ENCODE measurements at places on chromosomes 3 and 15.
A peak's percentile ranks its signal among the peaks of the same experiment; 100 is the strongest.

DNA sequence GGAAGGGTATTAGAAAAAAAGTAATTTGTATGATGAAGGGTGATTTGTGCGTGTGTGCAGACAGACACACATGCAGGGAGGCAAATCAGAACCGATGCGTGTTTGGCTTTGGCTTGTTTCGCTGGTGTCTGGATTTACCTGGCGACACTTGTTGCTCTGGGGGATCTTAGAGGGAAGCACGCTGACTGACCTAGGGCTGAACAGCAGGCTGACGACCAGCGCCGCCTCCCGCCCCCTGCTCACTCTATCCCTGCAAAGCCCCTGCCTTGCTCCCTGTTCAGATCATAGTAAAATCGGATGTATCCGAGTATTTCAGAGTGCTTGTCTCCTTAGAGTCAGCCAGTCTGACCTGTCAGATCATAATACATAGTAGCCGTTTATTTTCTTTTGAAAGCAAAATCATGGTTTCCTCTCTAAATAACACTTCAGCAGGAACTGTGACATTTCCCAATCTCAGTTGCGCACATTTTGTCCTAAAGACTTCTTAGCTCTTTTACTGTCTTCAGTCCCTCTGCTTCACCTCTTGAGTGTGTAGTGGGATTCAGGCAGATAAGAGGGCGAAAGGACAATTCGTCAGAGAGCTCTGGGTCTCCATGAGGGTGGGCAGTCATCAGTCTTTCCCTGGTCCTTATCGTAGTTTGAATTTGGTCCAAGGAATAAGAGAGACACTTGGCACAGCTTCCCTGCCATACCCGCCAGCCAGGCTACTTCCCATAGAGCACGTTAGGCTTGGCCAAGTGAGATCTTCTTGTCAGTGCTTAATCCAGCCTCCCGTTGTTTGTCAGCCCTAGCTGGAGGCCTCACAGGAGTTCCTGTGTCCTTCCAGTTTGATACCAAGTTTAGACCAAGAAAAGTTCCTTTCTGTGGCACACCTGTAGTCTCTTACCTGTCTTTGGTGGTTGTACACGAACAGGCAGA lies 97.4 kb downstream of the PGPEP1L start:
- peak; percentile 42 for DNase-seq

GRCh38 chr3:61979638-61980037 lies 393.7 kb downstream of the FEZF2 start:
- DNase-seq: no peak

DNA sequence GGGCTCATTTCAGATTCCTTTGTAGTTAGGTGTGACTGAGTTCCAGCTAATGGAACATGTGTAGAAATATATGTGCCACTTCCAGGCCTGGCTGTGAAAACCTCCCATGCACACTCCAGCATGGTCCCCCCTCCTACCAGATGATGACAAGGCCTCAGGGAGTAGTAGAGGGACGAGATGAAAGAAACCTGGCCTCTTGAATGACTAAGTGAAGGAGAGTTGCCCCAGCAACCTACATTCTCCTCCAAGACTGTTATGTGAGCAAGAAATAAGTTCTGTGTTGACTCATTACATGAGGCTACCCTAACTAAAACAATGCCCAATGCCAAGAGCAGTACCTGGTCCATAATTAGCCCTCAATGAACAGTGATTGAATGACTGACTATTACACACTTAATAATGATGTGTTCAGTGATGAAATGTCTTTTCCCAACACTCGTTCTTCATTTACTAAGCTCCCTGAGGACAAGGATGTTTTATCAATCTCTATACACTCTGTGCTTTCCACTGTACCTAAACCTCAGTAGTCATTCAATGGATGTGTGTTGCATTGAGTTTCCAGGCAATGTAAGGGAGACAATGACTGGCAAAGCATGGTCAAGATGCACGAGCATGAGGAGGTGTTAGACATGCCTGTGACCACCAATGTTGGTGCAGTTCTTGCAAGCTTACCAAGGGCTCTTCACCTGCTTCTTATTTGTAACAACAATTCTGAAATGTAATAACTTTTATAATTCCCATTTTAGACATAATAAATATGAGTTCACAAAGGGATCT lies 62.0 kb upstream of the BCL6 start:
- no peak for DNase-seq

- DNase-seq: no peak
Observed at GRCh38 chr3:81872566-81872965, 111.1 kb upstream of the GBE1 start.

DNA sequence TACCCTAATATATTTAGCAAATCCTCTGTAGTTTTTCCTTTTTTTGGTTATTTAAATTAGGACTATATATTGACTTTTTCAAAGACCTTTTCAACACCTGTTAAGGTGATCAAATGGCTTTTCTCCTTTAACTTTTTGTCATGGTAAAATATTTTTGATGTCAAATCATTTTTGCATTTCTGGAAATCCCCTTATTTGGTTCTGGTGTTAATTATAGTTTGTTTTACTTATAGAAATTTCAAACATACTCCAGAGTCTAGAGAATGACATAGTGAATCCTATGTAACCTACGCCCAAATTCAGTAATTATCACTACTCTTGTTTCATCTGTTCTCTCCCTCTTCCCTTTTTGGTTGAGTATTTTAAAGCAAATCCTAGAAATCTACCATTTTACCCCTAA lies 121.3 kb upstream of the TBL1XR1 start:
- DNase-seq: no peak

DNA sequence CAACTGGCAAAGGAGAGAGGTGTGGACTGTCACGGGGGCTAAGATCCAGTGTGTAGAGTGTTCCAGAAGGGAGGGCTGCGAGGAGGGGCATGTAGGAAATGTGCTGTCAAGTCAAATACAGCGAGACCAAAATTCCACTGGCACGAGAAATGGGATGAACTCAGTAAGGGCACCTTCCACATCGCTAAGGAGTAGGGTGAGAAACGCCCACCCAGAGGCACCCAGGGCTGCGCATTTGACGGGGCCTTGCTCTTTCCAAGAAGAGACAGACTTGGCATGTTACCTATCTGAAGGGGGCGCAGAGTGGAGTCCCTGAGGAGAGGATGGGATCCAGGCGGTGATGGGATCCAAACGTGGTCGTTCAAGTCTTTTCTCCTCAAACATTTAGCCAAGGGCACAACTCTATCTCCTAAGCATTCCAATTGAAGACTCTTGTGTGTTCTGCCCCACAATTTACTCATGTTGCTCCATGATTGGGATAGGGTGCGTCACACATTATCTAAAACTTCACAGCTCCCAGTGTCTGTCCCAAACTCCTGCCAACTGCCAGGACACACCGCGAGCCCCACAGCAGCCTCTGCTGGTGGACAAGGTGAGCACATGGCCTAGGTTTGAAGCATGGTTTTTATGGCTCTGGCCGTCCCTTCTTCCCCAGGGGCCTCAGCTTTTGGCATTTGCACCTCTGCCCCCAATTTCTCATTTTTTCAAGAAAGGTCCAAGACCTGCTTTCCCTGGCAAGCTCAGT lies 7.6 kb downstream of the SELENOS start:
- no peak for DNase-seq

- DNase-seq: no peak
Observed at GRCh38 chr3:160331127-160331937, 67.7 kb downstream of the IFT80 start.

GRCh38 chr3:148439254-148439822 lies 258.4 kb upstream of the AGTR1 start:
- DNase-seq: no peak

DNA sequence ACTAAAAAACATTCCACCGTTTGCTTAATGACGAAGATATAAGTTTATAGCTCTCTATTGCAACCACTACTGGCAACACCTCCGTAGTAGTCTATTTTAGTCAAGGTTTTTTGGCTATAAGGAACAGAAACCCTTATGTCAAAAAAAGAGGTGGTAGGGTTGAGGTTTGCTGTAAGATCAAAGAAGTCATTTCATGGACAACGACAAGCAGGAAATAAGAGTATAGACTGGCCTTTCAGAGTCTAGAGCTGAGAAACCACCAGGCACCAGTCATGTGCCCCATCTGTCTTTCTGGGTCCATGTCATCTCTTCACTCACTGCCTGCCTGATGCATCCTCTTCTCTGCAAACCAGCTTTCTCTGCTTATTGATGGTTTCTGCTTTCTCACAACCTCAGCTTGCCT lies 42.7 kb downstream of the THBS1 start:
- DNase-seq: no peak

- DNase-seq: no peak
Observed at GRCh38 chr3:122324871-122325323, at the start of gene CSTA. TSS of gene CSTA (plus strand) at chr3:122325248. CDS start at chr3:122325293, 45 bp downstream.

- DNase-seq: peak; percentile 61
Observed at GRCh38 chr3:194632809-194633348, 340 bp downstream of the TMEM44 start.

DNA sequence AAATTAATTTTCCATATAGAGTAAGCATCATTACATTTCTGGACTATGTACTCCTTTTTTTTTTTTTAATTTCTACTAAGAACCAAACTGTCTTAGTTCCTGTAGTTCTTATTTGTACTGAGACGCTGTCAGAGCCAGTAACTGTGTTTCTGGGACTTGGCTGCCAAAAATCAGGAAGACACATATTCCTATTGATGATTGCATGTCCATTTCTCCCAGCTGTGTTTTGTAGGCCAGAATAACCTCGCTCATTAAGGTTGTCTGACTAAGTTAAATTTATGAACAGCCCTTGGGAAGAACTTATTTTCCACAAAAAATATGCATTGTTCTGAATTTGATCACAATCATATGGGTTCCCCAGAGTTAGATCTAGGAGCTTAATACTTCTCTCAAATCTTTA lies 29.5 kb downstream of the PLSCR5 start:
- no peak for DNase-seq

- no peak for DNase-seq
Observed at GRCh38 chr15:65377105-65377975, 462 bp downstream of the IGDCC3 start.

DNA sequence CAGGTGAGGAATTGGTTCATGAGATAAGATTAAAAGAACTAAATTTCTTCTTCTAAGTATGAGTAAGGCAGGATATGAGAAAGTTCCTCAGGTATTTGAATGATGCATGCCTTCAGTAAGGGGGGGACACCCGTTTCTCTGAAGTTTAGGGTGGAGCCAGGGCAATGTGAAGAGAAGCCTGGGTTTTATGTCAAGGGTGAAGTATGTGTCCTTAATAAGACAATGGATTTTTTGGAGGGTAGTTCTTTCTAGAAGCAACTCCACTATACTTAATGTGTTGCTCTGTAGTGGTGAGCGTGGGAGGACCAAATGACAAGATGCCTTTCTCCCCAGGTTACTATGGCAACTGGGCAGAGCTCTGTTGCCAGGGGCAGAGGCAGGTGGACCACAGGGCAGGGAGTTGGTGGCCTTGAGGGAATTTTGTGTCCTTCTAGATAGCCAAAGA lies 44.0 kb downstream of the PHLDB2 start:
- DNase-seq: no peak

- DNase-seq: no peak
Observed at GRCh38 chr3:185488465-185488864, 10.4 kb downstream of the TMEM41A start.

DNA sequence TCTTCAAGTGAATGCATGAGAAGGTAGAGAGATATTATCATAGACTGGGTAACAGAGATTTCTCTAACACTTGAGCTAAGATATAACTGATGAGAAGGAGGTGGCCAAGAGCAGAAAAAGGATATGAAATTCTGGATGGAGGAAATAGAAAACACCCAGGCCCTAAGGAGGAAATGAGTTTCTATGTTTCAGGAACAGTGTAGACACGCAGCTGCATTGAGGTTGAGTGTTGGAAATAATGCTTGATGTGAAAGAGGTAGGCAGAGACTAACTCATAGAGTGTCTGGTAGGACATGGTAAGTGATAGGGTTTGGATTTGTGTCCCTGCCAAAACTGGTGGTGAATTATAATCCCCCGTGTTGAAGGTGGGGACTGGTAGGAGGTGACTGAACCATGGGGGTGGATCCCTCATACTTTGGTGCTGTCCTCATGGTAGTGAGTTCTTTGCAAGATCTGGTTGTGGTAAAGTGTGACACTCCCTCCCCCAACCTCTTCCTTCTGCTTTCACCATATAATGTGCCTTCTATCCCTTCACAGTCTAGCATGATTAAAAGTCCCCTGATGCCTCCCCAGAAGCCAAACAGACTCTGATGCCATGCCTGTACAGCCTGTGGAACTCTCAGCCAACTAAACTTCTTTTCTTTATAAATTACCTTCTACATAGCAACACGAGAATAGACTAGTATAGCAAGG lies 787.3 kb downstream of the EDEM1 start:
- DNase-seq: no peak

DNA sequence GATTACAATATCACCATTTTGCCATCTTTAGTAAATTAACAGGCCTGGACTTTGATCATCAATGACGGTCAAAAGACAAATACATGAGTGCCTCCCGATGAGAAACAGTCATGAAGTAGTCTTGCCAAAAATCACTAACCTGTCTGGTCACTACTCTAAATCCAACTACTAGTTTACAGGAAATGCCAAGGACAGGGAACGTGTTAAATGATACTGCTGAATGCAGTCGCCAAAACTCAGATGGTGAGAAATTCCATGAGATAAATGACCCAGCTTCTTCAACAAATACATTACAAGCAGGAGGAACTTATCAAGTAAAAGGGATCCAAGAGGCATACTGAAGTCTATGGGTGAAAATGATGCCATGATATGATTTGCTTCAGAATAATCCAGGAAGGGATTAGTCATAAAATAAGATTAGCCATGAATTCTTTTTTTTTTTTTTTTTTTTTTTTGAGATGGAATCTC lies 35.8 kb upstream of the ATP13A3 start:
- no peak for DNase-seq

- DNase-seq: no peak
Observed at GRCh38 chr3:123375014-123375940, 73.6 kb downstream of the ADCY5 start.

- no peak for DNase-seq
Observed at GRCh38 chr15:78461171-78461888, 23.3 kb downstream of the IREB2 start.

DNA sequence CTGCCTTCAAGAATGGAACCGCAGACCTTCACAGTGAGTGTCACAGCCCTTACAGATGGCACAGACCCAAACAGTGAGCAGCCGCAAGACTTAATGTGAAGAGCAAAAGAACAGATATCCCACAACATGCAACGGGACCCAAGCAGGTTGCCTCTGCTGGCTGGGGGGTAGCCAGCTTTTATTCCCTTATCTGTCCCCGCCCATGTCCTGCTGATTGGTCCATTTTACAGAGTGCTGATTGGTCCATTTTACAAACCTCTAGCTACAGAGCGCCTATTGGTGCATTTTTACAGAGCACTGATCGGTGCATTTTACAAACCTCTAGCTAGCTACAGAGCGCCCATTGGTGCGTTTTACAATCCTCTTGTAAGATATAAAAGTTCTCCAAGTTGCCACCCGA lies 102.0 kb upstream of the IGF1R start:
- no peak for DNase-seq

GRCh38 chr3:127450331-127450730 lies 140.2 kb downstream of the TPRA1 start:
- DNase-seq: peak; percentile 13

Measured in tibial artery (tissue), 4 donors.